ENCODE measurements at places on chromosomes 11 and 22.

GRCh38 chr22:49233507-49234100, 594.1 kb downstream of the BRD1 start:
- no peak for DNase-seq

GRCh38 chr22:22763512-22763911, 119.1 kb downstream of the GGTLC2 start:
- no peak for DNase-seq

DNA sequence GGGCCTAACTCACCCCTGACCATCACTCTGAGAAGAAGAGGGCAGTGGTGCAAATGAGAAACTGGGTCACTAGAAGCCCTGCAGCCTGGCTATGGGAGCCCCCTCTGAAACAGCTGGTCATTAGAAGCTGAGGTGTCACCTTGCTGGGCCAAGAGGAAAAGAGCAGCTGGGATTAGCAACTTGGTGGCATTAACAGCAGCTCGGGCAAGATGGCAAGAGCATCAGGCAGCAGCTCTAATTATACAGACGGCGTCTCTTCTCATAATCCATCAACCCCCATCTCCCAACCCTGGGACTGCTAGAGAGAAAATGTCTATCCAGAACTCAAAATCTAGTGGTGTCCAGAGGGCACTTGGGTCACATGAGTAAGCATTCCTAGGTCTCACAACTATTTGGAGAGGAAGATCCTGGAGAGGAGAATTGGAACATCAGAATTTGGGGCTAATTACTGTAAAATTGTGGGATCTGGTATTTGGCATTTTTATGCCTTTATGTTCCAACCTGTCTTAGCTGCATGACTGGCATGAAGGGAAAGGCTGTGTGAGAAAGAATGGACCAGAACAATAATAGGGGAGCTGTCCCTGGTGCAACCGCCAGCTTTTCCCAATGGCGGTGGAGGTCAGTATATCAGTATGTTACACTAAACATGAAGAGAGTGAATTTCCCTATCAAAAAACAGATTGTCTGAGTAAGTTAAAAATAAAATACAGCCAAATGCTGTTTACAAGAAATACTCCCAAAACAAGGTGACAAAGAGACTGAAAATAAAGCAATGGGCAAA, 7.6 kb upstream of the LMO1 start:
- no peak for DNase-seq

GRCh38 chr22:43493297-43493696, 81.5 kb downstream of the MPPED1 start:
- no peak for DNase-seq

Data from activated CD4-positive, alpha-beta T cell treated with anti-CD3 and anti-CD28 coated beads, Interleukin-2, amount 10 ng/mL, durations not matched to agents 7 days and 5 days (primary cell).